ENCODE measurements at places on chromosomes 16 and 17.

GRCh38 chr16:12737563-12737962, 66.1 kb downstream of the CPPED1 start:
- DNase-seq: no peak

GRCh38 chr17:75847614-75848522, 3.7 kb upstream of the UNC13D start:
- DNase-seq: no peak

GRCh38 chr17:64306850-64307463, 43.9 kb upstream of the TEX2 start:
- peak; percentile 51 for DNase-seq

GRCh38 chr16:51907680-51908079, 639.3 kb downstream of the TOX3 start:
- DNase-seq: no peak

DNA sequence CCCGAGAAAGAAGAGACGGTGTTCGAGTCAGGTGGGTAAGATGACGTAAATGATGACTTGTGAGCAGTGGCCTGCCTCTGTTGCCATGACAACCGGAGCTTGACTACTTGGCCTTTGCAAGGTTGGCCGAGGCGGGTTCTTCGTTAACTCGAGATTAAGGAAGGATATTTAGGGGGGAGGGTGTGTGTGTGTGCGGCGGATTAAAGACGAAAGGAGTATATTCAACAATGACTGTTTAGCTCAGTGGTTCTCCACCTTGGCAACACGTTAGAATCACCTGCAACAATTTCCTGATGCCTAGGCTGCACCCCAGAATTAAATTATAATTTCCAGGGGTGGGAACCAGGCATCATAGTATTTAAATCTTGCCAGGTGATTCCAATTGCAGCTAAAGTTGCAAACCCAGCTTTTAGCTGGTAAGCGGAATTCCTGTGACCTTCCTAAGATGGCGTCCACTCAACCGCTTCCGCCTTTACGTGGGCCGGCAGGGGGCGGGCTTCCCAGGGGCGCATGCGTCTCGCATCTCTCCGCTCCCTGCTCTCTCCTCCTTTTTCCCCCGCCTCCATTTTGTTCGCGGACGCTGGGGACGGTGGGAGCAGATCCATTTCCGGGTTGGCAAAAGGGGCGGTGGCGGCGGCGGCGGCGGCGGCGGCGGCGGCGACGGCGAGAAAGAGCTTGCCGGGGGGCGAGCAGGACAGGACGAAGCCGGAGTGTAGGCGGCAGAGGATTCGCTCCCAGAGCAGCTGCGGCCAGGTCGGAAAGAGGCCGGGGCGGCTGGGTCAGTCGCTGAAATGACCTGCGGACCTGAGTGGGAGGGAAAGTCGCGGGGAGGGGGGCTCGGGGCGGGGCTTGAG, at the start of gene WIPF2:
WIPF2 (plus strand) TSS at position 565 of the 854 bp plus-strand sequence. CDS start 37,156 bp downstream, outside the sequence.
- DNase-seq: peak; percentile 96

GRCh38 chr17:76199469-76199868, 40.8 kb downstream of the RNF157 start:
- peak; percentile 41 for DNase-seq

DNA sequence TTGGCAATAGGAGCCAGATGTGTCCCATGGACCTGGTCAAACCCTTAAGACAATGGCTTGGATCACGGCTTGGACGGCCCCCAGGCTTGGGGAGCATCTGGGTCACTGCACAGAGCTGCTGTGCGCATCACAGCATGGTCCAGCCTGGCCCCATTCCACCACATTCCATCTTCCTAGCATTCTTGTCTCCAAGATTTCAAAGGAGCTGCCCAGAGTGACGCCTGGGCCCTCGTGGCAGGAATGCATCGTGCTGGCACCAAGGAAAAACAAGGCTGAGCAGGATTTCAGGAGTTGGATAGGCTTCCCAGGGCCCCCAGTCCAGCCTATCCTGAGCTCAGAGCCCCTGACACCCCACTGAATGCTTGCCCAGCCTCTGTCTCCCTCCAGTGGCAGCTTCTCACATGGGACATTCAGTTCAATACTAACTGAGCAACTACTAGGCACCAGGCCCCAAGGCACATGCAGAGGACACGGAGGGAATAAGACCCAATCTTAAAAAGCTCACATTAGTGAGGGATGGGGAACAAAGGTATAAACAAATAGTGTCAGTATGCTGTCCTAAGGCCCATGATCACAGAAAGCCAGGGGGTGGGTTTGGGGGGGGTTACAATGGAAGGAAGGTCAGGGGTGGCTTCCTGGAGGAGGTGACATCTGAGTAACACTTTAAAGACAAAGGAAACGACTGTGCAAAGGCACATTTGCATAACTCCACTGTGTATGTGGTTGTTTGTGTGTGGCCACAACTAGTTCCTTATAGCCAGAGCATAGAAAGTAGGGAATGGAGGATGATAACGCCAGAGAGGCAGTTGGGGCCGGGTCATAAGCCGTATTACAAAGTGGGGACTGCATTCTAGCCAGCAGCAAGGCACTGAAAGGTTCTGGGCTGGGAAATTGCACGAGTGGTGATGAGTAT, 34.1 kb downstream of the TK2 start:
- no peak for DNase-seq

DNA sequence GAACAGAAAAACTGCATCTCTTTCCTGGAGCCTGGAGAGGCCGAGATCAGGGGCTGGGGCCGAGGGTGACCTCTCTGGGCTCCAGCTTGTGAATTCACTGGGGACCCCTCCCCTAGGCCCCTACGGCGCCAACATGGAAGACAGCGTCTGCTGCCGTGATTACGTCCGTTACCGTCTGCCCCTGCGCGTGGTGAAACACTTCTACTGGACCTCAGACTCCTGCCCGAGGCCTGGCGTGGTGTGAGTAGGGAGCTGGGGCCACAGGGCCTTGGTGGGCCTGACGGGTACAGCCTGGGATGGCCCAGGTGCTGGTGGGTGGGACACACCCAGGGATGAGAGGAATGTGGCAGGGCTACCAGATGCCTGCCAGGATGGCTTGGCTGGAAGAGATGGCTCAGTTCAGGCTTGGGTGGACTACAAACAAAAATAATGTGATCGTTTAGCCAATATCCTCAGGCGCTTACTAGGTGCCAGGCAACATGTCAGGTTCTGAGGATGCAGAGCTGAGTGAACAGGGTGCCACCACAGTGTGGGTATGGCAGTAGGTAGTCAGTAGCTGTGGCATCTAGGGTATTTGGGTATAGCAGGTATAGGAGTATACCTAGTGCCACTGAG, 1.8 kb downstream of the CCL22 start:
- no peak for DNase-seq

GRCh38 chr17:77366558-77367245, 225.9 kb downstream of the SEC14L1 start:
- DNase-seq: no peak

DNA sequence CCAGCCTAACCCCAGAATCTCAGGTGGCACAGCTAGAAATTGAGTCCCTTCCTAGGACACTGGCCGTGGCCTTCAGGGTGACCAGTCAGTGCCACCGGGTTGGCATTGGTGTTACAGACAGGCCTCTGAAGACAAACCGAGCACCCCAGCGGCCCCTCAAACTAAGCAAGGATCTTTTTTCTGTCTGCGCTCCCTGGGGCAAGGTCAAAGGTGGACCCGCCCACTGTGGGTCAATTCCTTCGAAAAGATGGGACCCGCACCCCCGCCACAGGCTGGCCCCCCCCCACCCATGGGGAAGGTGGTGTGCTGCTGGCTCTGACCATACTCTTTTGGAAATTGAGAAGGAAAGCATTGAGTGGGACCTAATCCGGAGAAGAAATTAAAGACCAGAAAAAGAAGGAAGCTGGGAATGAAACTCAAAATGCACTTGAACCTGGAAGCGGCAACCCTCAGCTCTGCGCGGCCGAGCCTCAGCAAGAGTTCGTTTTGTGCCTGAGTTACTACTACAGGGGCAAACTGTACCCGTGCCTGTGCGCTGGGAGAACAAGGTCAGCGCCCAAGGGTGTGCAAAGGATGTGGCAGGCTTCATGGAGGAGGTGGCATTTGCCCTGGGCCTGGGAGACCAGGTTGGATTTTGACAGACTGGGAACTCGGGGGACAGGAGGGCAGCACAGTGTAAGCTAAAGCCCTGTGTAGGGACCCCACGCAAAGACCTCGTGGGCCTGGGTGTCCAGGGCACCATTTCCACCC, 20.4 kb downstream of the TMC6 start:
- no peak for DNase-seq

DNA sequence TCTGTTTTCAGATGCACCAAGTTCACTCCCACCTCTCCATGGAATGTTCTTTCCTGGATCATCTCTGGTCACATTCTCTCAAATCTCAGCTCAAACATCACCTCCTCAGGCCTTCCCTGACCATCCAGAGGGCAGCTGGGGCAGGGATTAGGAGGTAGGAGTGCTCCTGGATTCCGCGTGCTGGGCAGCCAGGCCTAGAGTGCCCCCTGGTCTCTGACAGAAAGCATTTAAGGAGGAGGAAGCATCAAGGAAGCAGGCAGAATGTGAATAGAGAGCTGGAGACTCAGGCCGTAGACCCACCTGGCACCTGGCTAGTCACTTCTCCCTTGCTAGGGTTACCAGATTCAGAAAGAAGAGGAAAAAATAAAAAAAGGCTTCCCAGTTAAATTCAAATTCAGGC, 2.5 kb upstream of the CYB561 start:
- DNase-seq: no peak

- no peak for DNase-seq
Measured at GRCh38 chr16:4746215-4746614, 11.9 kb downstream of the DNAAF8 start.

DNA sequence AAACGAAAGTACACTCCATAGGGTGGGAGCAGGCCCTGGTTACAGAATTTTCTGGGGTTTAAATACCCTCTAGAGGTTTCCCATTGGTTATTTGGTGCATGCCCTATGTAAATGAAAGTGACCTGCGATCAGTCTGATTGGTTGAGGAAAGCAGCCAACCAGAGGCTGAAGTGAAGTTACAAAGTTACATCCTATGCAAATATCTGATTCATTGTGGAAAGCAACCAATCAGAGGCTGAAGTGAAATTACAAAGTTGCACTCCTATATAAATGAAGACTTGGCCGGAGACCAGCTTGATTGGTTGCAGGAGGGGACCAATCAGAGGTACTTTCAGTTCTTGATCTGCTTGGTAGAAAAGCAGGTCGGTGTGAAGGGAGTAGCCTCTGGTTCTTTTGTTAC, 24.4 kb downstream of the NAA60 start:
- no peak for DNase-seq

Data from CD8-positive, alpha-beta memory T cell (primary cell).